ENCODE measurements at places on chromosomes 5 and 9.

GRCh38 chr9:76616780-76617179 lies 147.5 kb upstream of the PCA3 start:
- DNase-seq, result no peak

- DNase-seq, result no peak
Measured at GRCh38 chr5:136894070-136894469, 528.7 kb upstream of the TRPC7 start.

GRCh38 chr5:98489021-98489420 lies 284.4 kb upstream of the RGMB start:
- DNase-seq, result no peak

DNA sequence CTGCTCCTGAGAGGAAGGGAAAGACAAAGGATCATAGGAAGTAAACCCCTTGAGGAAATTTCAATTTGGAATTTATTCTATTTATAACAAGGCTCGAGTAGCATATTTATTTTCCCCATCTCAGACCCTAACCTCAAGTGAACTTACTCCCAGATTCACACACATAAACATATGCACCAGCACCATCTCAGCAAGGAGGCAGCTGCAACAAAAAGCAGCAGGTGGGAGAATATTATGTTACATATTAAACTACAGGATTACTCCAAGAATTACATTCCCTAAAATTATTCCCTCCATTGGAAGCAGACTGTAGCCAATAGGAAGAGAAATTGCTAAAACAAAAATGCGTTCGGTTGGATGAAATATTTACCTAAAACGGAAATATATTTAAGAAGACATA lies 108.4 kb upstream of the PRSS3 start:
- DNase-seq, result no peak

Measured in activated CD4-positive, CD25-positive, alpha-beta regulatory T cell treated with anti-CD3 and anti-CD28 coated beads, Interleukin-2, amount 50 U/mL, for 16 hours (primary cell).